Occipital lobe (tissue), 3 donors: ENCODE measurements at places on chromosomes 2 and 18. TPM values are rescaled to one million over a fixed set of nuclear protein-coding genes. Genes with fewer than 3 reads are reported as not detected.

DNA sequence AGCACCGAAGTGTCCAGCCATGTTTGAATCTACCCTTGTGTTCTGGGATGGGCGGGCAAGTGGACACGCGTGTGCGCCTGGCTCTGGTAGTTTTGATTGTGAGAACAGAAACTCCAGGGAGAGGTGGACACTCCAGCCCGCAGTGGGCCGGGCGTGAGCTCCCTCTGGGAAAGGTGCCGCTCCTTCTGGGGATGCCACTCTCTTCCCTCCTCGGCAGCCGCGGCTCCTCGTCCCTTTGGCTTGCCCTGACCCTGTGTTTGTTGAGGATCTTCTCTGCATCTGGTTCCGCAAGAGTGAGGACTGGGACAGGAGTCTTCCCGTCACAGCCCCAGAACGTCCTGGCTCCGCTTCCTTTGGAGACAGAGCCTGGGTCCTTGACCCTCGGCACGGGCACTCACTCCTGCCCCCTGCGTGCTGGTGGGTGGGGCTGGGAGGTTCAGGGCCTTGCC, 1.3 kb downstream of the CTDP1 start:
- no peak for DNase-seq

DNA sequence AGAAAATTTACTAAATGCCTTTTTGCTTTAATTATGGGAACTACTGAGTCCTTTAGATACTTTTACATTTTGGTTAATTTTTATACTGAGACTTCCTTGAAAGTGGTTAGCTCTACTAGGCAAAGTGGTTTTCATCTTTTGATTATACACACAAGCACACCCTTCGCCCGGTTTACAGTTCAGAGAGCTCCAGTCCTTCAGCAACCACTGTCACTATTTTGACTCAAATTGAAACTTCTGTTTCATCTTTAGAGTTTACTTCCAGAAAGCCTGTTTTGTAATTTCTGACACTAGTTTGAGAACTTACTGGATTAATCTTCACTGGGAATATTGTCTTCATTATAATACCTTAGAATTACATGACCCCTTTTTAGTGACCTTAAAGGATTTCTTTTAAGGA, 140.3 kb upstream of the FOSL2 start:
- no peak for DNase-seq

DNA sequence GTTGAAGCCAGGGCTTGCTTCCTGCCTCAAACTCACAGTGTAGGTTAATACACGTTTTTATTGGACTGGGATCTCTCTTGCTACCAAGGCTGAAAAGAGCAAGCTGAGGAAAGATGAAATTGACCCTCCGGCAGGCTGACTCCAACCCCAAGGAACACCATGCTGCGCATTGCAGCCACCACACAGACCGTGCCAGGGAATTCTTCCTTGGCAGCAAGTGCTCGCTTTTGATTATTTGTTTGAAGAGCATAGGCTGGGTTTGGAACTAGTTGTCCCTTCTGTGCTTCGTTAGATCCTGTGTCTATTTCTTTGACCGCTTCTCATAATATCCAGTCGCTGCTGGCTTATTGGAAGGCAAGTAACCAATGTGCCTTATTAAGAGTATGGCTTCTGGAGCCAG, 34.4 kb upstream of the DARS1 start:
- no peak for DNase-seq

DNA sequence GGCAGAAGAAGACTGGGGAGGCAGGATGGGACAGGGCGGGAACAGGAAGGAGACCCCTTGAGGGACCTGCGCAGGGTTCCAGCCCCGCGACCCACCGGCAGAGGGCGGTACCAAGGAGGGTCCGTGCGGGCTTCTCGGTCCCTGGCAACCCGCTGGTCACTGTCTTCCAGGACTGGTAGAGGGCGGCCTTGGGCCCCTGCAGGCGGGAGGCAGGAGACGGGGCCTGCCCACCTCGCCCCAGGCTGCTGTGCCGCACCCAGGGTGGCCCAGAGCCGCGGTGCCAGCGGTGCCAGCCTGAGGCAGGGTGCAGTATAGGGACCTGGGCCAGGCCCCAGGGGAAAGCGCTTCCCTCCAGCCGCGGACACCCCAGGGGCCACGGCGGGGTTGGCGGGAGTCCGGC, 34.5 kb downstream of the NEURL3 start:
- DNase-seq, result peak; percentile 11

GRCh38 chr2:65366595-65367125, 65.7 kb downstream of the SPRED2 start:
- DNase-seq, result no peak

GRCh38 chr2:175030380-175031271, 25.4 kb upstream of the CHN1 start:
- DNase-seq, result no peak

- DNase-seq, result no peak
Measured at GRCh38 chr2:225889452-225889851, 489.9 kb downstream of the NYAP2 start.

DNA sequence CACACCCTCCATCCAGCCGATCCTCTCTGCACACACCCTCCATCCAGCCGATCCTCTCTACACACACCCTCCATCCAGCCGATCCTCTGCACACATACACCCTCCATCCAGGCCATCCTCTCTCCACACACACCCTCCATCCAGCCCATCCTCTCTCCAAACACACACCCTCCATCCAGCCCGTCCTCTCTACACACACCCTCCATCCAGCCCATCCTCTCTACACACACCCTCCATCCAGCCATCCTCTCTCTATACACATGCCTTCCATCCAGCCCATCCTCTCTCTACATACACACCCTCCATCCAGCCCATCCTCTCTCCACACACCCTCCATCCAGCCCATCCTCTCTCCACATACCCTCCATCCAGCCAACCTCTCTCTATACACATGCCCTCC, 83.1 kb downstream of the EIPR1 start:
- no peak for DNase-seq

DNA sequence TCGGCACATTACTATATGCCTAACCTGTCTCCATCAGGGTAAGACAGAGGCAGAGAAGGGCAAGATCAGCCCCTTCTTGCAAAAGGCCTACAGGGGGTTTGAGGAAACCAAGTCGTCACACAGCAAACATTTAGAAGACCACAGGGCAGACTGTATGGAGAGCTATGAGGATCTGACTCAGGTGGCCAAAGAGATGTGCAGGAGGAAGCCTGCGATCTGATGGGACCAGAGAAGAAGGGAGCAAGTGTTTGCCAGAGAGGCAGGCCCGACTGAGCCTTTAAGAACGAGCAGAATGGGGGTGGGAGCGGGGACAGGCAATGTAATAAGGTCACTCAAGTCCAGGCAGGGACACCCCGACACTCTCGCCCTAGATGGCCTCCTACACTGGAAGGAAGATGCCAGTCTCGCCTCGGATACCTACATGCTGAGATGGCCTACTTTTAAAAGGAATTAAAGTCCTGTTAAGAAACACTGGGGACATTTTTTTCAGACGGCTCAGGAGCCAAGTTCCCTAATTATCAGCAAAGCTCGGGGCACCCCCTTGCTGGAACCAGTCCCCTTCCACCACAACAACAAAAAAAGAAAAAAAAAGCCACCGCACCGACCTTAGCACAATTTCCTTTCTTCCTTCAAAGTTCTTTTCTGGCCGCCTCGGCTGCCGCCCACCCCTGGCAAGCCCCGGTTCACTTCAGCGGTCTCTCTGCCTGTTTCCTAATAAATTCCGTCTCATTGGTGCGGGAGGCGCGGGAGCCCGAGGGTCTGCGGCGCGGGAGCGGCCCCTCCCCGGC, 1.5 kb downstream of the SFXN5 start:
- DNase-seq, result no peak

- DNase-seq, result no peak
Measured at GRCh38 chr2:60406192-60406591, 147.3 kb downstream of the BCL11A start.

DNA sequence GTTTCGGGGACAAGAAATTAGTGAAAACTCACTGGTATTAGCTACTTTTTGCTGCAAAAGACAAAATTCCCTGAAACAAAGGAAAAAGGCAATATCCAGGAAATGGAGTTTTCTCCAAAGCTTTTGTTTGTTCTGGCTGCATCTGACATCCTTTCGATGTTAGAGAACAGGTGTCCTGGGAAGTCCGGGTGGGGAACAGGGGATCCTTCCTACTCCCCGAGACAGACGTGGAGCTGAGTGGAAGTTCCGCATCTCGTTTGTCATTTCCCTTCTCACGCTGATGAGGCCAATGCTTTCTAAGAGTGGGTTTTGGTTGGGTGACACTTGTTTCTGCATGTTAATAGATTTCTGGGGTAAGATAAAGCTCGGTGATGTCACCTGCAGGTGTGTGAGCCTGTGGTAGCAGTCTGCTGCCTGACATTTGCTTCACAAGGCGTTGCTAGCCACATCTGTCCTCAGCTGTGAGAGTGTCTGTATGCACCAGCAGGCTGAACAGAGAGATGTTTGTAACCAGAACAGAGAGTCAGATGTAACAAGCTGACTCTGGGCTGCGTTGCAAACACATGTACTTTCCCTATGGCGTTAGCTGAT, 125.9 kb downstream of the ACOXL start:
- no peak for DNase-seq

DNA sequence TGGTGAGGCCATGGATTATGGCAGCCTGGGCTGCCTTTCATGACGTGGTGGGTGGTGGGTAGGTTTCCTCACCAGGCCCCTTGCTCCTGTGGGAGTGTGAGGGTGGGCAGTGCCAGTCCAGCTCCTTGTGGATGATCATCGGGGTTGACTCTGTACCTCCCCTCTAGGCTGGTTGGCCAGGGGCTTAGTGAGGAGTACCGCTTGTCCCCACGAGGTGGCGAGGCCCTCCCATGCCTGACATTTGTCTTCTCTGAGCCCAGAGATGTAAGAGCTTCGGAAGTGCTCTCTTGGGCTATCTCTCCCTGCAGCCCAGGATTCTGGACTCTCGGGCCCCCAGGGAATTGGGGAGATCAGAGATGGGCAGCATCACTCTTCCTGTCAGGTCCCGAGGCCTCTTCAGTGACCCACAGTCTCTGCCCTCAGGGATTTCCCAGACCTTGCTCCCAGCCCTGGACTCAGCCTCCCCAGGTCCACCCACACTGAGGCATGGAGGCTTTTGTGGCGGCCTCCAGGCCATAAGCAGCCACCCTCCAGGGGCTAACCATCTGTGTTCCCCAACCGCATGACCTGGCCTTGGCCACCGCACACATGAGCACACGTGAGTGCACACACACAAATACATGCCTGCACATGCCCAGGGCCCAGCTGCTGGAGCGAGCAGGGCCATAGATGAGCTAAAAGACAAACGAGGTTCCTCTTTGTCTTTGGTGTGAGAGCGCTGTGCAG, 6.5 kb downstream of the SPR start:
- DNase-seq, result no peak

DNA sequence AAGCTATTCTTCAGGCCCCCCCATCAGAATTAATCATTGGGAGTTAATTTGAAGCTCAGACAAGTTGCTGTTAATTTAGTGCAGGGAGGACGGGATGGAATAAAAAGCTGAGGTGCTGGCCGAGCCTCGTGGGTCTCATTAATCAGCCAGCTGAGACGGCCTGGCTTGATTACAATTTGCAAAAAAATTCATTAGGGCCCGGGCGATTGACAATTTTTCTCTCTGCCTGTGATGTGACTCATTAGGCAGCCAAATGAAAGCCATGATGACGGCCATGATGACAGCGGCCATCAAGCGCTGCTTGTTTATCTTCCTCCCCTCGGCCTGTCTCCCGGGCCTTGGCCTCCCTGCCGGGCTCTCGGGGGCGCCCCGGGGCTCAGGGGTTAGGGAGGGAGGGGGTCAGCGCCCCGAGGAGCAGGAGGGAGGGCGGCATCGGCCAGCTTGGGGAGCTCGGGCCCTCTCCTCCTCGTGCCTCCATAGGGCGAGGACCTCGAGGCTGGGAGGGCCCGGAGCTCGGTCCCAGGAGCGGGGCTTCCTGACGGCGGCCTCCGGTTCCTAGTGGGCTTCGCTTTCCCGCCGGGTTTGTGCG, 5.2 kb downstream of the GBX2 start:
- no peak for DNase-seq

DNA sequence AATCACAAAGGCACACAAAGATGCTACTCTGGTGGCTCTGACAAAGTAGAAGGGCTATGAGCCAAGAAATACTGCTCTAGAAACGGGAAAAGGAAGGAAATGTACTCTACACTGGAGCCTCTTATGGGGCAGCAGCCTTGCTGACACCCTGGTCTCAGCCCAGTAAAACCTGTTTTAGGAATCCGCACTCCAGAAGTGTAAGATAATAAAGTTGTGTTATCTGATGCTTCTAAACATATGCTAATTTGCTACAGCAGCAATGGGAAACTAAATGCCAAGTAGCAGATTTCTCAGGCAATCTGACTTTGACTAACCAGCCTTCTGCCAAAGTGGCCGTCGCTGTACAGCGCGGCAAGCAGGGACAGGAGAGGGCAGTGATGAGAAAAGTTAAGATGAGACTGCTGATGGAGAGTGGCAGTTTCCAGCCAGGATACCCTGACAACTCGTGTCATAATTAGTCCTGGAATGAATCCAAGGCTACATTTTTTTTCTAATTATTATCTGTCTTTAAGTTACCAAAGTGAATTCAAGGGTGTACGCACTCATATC, 99.0 kb downstream of the NETO1 start:
- DNase-seq, result no peak

GRCh38 chr2:216283038-216283900, 89.0 kb downstream of the MARCHF4 start:
- no peak for DNase-seq

- no peak for DNase-seq
Measured at GRCh38 chr2:126884861-126885750, 13.6 kb upstream of the TEX51 start.

DNA sequence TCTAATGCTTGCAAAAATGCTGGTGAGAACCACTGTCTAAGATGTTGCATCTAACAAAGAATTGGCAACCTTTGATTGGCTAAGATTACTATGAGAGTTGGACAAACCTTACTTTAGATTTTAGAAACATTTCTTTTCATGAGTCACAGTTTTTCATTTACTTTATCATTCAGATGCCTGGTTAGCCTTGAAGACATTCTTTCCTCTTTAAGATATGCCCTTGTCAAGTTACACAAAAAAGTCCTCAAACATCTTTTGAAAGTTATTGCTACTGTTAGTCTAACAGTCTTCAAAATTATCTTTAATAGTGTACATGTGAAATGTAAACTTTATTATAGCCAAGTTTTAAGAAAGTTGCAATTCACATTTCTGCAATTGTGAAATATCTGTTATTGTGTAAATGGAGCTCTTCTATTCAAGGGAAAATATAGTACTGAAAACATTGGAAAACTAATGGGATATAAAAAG, 276.3 kb downstream of the RND3 start:
- no peak for DNase-seq

- no peak for DNase-seq
Measured at GRCh38 chr2:225590932-225591331, 191.4 kb downstream of the NYAP2 start.

The FMNL2 gene
- total RNA-seq, result 114 TPM

The KCNG2 gene
- total RNA-seq, result 0.31 TPM

The CDH20 gene
- total RNA-seq, result 7.3 TPM

The PPP1R1C gene
- 2.7 TPM for total RNA-seq
